ENCODE measurements at places on chromosomes 6 and 20.

- no peak for DNase-seq
These were observed 19.6 kb upstream of the SAMHD1 start for GRCh38 chr20:36971103-36971502.

GRCh38 chr6:30541515-30542403 is 14.5 kb downstream of the GNL1 start:
- peak; percentile 35 for DNase-seq

- DNase-seq, result peak; percentile 44
These were observed 48.2 kb downstream of the GMDS start for GRCh38 chr6:2197177-2197671.

DNA sequence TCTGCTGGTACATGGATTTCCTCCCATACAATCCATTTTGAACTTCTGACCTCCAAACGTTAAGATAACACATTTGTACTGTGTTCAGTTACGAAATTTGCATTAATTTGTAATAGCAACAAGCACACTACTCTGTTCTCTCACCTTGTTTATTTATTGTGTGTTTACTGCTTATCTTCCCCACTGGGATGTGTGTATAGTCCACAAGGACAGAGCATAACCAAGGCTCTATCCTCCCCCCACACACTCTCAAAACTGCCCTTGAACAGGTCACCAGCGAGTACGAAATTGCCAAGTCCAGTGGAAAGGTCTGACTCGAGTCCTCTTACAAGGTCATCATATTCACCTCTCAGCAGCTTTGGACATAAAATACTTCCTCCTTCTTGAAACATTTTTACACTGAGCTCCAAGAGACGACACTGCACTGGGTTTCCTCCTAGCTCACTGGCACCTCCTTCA is 18.6 kb downstream of the ADTRP start:
- no peak for DNase-seq

DNA sequence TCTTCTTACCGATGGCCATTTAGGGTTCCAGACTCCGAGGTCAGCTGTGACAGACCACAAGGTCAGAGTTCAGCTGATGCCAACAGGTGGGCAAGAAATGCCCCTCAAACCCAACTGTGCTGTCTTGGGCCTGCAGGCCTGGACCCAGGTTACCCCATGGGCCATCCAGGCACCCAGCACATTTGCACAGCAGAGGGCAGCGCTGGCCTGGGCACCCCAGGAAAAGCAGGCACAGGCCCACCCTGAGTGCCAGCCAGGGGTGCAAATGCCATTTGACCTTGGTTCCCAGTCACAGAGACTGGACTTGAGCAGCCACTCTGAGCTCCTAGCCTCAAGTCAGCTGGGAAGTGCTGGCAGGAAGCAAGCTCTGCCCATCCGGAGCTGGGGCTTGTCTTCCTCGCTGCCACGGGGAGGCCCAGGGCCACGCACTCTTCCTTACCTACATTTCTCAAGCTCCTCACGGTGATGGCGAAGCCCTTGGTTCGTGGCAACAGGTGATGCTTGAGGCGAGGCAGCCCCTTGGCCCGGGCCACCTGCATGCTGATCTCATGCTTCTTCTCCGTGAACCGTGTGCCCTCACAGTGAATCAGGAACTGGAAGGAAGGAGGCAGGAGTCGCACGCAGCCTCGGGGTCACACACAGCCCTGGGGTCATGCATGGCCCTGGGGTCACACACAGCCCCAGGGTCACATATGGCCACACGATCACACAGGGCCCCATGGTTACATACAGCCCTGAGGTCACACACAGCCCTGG is 120.8 kb downstream of the AGPAT4 start:
- peak; percentile 17 for DNase-seq

- DNase-seq, result no peak
These were observed 435.2 kb upstream of the CDH4 start for GRCh38 chr20:60816901-60817300.

DNA sequence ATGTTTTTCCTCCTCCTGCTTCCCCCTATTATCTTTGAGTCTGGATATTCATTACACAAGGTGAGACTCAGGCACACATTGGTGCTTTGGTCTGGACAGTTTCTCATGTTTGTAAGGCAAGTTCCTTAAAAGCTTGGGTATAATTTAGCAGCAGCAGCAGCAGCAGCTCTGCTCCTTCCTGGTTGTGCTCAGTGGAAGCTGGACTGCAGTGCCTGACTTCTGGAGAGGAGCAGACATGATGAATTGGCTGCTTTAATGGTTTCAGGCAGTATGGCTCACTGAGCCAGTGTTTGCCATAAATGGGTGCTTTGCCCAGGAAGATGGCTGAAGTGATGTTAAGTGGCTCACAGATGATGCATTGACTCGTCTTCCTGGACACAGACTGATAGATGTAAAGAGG is 32.4 kb downstream of the SLC9A8 start:
- DNase-seq, result no peak
